Chondrocyte (in vitro differentiated cells): ENCODE measurements at places on chromosomes 16 and 17.

- no peak for DNase-seq
Observed at GRCh38 chr16:4771646-4772045, 4.7 kb upstream of the ZNF500 start.

DNA sequence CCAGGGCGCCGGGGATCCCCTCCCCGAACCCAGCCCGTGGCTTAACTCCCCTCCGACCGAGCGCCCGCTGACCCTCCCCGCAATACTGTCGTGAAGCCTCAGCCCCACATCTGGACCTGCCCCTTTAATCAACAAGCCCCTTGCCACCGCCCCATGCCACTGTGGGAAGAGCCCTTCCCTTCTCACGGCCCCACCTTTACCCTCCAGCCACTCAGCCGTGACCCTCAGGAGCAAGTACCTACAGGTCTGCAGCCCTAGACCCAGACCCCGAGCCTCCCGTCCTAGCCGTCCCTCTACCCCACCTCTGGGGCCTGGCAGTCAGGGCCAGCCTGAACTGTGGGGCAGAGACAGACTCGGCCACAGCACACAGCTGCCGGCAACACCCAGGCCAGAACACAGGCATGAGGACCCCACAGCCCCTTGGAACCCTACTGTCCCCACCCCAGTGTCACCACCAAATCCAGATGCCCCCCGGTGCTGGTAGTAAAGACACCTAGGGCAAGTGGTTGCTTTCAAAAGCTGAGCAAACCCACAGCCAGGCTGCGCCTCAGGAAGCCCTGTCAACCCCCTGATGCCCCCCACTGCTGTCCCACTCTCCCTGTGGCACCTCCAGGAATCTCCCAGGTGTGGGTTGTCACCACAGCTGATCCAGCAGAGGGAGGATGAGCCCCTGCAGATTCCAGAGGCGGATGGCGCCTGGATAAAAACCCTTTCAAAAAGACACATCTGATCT, 1.4 kb downstream of the NXPH3 start:
- no peak for DNase-seq

DNA sequence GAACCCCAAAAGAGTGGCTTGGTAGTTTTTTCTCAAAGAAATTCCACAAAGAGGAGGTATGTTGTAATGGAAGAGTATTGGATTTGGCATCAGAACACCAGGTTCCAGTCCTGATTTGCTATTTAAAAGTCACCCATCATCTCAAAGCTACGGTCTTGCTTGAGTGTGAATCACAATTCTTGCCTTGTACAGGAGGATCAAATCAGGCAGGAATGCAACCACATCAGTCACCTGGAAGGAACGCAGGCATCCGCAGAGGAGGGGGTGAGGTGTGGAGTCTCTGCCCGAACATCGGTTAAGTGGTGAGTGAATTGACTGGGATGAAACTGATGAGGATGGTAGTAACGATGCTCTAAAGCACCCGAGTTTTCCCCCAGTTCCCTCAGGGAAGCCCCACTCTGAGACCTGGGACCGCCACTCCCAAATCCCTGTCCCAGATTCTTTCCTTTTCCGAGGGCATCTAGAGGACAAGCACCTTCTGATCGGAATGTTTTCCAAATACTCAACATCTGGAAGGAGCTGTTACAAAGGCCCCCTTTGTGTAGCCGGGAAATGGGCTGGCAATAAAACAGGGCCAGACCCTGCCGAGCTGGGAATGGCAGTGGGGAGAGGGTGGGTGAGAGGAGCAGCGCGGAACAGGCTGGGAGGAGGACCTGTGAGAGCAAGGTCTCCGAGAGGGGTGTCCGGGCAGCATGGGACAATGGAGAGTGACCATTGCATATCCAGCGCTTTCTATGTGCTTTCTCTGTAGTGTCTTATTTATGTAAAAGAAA, 469.6 kb downstream of the SLC39A11 start:
- DNase-seq: no peak

- no peak for DNase-seq
Observed at GRCh38 chr17:37043201-37043600, 94.4 kb downstream of the AATF start.

GRCh38 chr16:71293919-71294318, 4.7 kb upstream of the CMTR2 start:
- DNase-seq: no peak

- no peak for DNase-seq
Observed at GRCh38 chr17:16129441-16130205, 85.7 kb downstream of the NCOR1 start.

GRCh38 chr16:77077256-77077922, 113.6 kb upstream of the MON1B start:
- DNase-seq: no peak

DNA sequence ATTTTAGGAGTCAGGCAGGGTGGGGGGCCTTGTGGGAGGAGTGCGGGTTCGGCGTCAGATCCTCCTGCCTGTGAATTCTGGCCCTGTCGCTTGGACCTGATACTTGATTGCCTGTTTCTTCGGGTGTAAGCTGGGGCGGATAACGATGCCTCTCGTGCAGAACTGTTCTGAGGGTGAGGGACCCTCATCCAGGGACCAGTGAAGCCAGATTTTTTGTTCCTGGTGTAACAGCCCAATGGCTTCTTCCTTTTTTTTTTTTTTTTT, 1.3 kb downstream of the TBCD start:
- DNase-seq: no peak

GRCh38 chr16:89505204-89506112, 2.7 kb upstream of the SPG7 start:
- DNase-seq: no peak

DNA sequence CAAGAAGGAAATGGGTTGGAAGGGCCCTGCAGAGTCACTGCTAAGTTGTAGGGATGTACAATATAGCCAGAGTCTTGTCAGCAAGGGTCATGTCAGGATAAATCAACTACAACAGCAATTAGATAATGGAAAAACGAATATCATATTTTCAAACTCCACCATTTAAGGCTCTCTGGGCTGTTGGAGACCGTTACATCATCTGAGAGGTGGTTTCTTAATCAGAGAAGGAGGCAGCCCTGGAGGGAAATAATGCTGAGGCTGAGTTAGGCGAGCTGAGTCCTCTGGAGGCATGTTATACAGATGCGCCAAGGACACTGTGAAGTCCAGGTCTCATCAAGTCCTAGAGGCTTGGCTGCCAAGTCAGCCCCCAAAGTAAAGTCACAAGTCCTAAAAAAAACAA, 30.3 kb downstream of the LYRM9 start:
- DNase-seq: no peak

DNA sequence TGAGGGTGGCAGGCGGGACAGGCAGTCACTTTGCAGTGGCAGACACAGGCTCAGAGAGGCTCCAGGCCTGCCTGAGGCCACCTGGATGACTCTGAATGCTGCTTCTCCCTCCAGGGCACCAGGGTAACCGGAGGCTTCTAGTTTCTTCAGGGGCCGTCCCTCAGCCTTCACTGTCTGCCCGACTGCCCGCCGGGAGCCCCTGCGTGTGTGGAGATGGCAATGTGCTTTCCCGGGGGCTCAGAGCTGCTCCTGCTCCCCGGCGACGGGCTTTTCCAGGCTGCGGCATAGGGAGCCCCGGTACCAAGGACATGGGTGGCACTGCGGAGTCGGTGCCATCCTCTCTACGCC, 51.5 kb downstream of the CBFA2T3 start:
- DNase-seq: no peak

- no peak for DNase-seq
Observed at GRCh38 chr16:25093208-25094061, 18.1 kb upstream of the LCMT1 start.

DNA sequence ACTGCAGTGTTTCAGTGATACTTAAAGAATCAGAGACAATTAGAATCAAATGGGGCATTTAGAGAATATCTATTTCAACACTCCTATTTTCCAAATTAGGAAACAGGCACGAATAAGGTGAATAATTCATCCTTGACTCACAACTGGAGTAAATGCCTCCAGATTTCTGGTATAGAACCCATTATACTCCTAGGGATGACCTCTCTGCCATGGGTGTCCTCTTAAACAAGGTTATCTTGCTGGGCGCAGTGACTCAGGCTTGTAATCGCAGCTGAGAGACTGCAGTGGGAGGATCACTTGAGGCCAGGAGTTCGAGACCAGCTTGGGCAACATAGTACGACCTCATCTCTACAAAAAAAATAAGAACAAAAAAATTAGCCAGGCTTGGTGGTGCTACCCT, 139.8 kb upstream of the ELAC2 start:
- no peak for DNase-seq

DNA sequence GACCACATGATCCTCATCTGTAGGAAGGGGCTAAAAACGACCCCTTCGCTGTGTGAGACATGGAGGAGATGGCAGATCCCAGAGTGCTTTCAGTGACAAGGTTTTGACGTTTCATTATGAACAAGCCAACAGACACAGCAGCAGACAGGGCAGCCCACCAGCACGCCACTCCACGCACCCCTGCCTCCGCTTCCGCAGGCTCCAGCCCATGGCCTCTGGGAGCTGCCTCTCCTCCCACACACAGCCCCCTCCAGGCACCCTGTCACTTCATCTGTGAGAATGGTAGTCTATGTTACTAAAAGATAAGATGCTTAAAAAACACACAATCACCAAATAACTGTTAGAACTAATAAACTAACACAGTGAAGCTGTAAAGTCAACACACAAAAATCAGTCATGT, 12.3 kb upstream of the ADCY7 start:
- DNase-seq: no peak
